ENCODE measurements at places on chromosomes 5 and 9.

DNA sequence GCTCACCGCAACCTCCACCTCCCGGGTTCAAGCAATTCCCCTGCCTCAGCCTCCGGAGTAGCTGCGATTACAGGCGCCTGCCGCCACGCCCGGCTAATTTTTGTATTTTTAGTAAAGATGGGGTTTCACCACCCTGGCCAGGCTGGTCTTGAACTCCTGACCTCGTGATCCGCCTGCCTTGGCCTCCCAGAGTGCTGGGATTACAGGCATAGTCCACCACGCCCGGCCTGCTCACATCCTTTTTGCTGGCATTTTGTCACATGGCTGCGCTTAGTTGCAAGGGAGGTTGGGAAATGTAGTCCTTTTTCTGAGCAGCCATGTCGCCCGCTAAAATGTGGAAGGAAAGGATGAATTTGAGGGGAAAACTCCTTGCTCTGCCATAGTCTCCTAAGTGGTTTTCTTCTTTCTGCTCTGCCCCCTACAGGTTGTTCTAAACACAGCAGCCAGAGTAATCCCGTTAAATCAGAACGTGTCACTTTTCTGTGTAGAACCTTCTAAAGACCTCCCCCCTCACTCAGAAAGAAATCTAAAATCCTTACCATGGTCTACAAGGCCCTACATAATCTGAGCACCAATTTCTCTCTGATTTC, 57.8 kb upstream of the HSPA9 start:
- no peak for DNase-seq

- no peak for DNase-seq
Measured at GRCh38 chr9:116905171-116905588, 218.1 kb downstream of the TRIM32 start.

DNA sequence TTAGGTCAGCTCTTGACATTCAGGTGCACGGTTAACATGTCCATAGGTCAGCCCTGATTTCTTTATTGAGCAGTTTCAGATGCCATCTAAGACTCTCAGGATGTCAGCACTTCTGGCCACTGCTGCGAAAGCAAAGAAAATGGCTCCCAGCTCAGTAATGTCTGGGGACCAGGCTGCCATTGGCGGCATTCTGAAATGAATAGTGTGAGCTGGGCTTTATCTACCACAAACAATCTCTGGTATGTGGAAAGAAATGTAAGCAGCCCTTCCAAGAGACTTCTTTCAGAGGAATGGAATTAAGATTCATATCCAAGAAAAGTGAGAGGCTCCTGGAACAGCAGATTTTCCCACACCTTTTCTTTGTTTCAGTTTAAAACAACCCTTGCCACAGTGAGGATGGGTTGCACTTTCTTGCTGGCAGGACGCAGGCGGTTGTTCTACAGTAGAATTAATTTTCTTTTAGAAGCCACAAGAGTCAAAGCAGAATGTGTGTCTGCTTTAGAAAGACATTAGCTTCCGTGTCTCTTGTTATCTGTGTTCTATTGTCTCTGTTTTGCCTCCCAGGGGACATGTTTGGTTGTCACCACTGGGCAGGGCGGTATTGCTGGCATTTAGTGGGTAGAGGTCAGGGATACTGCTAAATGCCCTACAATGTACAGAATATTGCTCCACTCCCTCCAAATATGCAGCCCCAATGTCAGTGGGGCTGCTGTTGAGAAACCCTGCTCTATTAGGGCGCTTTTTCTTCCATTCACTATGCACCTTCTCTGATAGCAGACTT, 149.9 kb upstream of the ANKH start:
- DNase-seq: no peak

- DNase-seq: no peak
Measured at GRCh38 chr5:172411484-172412072, 42.7 kb downstream of the SH3PXD2B start.

- no peak for DNase-seq
Measured at GRCh38 chr5:178210686-178211085, 6.4 kb downstream of the HNRNPAB start.

DNA sequence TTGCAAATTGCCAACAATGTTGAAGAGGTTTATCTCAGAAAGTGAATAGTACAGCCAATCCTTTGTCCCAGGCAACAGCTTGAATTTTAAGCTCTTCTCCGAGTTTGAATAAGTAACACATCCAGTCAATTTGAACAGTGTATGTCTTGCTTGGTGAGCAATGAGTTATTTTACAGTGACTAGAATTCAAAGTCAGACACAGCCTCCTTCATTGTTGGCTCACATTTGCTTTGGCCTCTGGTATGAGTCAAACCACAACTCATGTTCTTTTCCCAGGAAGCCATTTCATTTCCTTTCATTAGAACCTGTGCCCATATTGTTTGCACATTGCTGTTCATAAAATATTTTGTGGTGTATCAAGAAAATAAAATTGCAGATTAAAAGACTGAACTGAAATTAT, 622.0 kb upstream of the DAB2 start:
- no peak for DNase-seq

GRCh38 chr5:31255041-31255440, 61.6 kb downstream of the CDH6 start:
- no peak for DNase-seq

DNA sequence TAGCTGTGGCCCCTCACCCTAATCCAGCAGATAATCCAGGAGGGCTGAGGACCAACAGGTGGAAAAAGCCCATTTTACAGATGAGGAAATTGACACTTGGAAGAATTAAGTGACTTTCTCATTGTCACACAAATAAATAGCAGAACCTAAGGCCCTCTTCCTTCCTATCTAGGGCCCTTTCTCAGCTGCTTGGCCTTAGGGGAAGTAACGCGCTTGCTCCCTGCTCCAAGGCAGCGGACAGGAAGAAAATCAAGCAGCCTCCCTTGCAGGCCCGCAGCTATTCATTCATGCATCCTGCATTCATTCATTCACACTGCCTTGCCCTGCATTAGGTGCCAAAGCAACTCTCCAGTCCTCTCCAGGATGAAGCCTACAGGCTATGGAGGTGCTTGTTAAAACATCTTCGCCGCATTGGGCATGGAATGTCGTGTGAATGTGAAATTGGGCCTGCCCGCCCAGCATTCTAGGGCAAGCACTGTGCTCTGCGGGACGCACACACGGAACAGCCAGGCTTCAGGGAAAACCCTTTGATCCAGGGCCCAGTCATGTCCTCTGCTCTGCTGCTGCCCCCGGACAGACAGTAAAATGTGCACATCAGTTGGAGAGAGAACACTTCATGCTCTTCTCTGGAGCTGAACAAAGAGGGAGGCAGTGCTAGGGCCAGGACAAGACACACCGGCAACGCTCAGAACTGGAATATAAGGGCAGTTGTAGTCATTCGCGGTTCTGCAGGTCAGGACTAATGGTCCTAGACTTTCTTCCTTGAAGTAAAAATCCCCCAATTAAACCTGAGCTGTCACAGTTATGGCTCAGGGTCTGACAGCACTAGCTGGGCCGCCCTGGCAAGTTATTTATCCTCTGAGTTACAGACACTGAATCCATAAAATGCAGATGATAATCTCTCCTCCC, 166.0 kb downstream of the COL23A1 start:
- no peak for DNase-seq

GRCh38 chr5:6737043-6737941, 24.1 kb downstream of the TENT4A start:
- DNase-seq: no peak

GRCh38 chr5:57119031-57119430, 54.8 kb upstream of the GPBP1 start:
- DNase-seq: no peak

DNA sequence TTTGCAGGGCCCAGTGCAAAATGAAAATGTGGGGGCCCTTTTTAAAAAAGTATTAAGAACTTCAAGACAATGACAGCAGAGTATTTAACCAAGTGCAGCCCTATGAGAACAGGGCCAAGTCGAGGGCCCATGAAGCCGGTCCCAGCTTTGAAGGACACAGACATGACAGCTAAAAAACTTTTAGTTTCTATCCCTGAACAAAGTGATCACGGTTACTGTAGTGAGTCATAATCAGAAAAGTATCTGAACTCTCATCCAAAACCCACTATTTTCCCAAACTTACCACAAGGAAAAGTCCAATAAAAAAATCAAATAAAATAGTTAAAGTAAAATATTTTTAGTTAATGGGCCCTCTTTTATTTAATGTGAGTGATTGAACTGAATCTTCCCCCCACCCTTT, 126.0 kb downstream of the MEF2C start:
- DNase-seq: no peak

- no peak for DNase-seq
Measured at GRCh38 chr5:95087816-95088317, 197.0 kb downstream of the MCTP1 start.

GRCh38 chr5:177399997-177400868, at the start of gene PFN3:
Gene PFN3 (minus strand): TSS chr5:177400661. CDS start chr5:177400576, 85 bp downstream.
- DNase-seq: no peak

DNA sequence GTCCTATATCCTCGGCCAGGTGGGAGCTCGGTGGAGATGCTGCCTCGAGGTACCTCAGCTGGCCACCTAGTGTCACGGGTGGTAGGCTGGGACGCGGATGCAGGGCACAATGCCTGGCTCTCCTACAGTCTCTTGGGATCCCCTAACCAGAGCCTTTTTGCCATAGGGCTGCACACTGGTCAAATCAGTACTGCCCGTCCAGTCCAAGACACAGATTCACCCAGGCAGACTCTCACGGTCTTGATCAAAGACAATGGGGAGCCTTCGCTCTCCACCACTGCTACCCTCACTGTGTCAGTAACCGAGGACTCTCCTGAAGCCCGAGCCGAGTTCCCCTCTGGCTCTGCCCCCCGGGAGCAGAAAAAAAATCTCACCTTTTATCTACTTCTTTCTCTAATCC, 2.0 kb downstream of the PCDHGC3 start:
- no peak for DNase-seq

DNA sequence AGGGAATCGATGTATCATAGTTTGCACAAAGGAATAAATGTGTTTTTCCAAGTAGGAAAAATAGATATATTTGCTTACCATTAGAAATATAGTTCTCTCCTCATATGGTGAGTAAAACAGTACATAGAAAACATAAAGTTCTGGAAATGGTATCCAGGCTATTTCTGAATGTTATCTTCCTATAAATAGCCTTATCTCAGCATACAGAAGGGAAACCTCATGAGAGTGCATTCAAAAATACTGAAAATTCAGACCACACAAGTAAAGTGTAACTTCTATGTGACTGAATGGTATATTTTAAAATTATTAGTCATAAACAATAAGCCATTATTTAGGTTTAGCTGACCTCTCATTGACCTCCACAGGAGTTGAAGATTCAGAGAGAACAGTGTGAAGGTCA, 43.5 kb downstream of the MOCS2 start:
- DNase-seq: no peak

DNA sequence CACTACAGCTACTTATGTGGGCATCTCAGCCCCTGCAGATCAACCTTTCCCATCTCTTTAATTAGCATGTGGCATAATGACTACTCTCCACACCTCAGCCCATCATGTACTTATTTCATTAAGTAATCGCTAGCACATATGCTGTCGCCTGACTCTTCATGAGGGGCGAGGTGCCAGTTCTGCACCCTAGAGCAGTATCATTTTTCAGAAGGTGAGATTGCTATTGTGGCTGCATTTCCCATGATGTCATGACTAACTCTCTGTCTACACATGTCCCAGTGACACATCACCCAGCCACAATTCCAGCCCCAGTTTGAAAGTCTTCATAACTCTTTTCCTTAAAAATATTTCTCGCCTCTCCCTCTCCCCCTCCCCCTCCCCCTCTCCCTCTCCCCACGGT, 7.6 kb upstream of the F2RL1 start:
- DNase-seq: no peak

GRCh38 chr5:105503950-105504349, 1941.4 kb upstream of the NUDT12 start:
- DNase-seq: no peak

DNA sequence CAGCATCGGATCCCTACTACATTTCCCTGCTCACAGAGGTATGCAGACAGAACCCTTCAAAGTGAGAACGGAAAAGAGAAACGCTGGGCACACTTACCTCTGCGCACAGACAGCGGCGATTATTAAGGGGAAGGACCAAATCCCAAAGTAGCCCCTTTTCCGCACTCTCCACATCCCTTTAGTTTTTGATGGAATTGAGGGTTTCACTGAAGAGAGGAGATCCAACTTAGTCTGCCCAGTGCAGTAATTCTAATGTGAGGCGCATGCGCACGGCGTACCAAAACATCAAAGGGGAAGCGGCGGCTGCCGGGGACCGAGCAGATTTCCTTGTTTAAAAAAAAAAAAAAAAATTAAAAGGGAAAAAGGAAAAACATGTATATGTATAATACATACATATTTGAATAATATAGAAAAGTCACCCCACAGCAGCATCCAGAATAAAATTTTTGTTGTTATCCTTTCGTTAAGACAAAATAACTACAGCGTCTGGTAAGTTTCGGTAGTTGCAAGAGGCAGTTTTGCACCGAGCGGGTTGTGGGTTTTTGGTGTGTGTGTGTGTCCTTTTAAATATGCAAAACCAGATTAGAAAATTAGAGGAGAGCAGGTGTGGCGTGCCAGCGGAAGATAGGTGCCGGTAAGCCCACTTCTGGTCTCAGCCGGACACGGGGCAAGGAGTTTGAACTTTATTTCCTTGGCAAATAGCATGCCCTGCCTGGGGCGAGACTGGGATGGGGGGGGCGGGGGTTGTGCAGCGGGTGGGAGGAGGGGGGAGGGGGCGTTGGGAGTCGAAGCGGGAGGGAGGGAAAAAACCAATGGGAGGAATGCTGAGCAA, at the start of gene GABRB2:
TSS of gene GABRB2 (minus strand) at position 256 of the 832 bp plus-strand sequence. CDS start at position 174, 82 bp downstream.
- DNase-seq: no peak

GRCh38 chr9:91429501-91429900, 5.9 kb upstream of the NFIL3 start:
- DNase-seq: no peak

- DNase-seq: no peak
Measured at GRCh38 chr5:73376618-73377170, 71.9 kb downstream of the FOXD1 start.

DNA sequence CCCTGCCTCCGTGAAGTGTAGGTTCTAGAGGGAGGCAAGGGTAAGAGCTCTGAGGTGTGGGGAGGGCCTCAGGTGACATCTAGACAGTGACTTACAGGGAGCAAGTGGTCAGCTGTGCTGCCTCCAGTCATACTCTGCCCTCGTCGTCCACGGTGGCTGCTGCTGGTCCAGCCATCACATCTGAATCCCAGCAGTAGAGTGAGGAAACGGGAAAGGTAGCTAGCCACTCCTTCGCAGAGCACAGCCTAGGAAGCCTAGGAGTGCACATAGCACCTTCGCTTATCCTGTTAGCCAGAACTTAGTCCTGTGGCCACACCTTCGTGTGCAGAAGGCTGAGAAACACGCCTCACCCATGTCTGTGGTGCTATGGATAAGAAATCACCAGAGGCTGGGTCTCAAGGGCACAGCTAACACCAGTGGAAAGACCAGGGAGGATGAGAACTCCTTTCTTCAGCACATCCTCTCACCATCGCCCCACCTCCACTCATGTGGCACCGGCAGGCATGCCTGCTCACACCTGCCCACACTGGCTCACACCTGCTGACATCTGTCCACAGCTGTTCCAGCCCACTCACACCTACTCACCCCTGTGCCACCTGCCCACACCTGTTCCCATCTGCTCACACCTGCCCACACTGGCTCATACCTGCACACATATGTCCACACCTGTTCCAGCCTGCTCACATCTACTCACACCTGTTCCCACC, 44.5 kb upstream of the SLC6A19 start:
- DNase-seq: no peak

GRCh38 chr9:88781628-88782391, 209.5 kb upstream of the S1PR3 start:
- no peak for DNase-seq

- no peak for DNase-seq
Measured at GRCh38 chr9:127739614-127740330, 4.7 kb upstream of the TOR2A start.
